ENCODE measurements at places on chromosomes 7 and 10.

- H3K36me3 ChIP-seq: peaks cover 93% of the 10 kb centered on the region
- no peak for DNase-seq
- H3K27ac ChIP-seq: peak overlapping the region; percentile 62
- no peaks in the 10 kb centered on the region for H3K27me3 ChIP-seq
- H3K4me3 ChIP-seq: no peak overlapping the region
Observed at GRCh38 chr10:6017781-6018354, 40.5 kb upstream of the IL15RA start.

DNA sequence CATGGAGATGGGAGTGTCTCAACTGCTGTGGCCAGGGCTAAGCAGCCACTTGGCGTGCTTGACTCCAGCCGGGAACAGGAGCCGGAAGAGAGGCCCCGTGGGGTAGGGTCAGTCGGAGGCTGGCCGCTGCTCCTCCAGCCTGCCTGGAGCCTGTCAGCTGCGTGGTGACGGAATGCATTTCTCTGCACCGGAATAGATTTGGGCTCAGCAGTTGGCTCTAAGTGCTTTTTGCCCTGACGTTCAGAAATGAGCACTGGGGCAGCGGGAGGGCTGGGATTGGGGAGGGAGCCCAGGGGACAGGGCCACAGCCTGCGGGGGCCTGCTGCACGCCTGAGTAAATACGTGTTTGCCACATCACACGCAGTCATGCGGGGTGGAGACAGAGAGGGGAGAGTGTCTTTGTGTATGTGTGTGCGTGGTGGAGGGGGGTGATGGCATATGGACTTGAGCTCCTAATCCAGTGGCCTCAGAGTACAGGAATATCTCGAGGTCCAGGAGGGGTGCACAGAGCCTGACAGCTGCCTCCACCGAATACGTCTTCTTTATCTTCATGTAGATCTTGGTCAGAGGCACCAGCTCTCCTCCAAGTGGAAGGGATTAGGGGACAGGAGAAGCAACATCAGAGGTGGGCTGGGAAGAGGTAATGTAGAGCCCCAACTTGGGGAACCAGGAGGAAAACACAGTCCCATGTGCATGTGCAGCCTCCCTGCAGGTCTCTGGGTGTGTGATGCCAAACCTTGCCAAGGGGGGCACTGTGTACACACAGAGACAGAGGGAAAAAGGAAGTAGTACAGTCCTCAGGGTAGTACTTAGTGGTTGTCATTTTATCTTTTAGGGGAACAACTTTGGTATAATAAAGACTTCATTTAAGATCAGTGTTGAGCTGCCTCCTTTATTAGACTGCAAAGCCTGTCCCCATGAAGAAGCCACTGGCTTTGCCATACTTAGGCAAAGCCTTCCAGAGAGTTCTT is 151.4 kb downstream of the CDH23 start:
- H3K27me3 ChIP-seq: no peaks in the 10 kb centered on the region
- no peaks in the 10 kb centered on the region for H3K4me1 ChIP-seq
- no peaks in the 10 kb centered on the region for H3K36me3 ChIP-seq
- peak; percentile 50 for DNase-seq
- no peak overlapping the region for H3K27ac ChIP-seq

DNA sequence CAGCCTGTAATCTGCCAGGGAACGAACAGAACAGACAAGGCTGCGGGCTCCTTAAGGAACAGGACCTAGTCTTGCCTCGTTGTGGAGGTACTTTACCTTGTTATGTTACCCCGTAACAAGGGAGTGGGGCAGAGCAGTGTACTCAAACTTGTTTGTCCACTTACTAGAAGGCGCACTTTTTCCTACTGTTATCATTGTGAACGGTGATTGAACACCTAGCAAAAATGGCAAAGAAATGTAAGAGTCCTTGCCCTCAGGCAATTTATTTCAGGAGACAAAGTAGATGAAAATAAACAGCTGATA is 620 bp upstream of the IMPDH1 start:
- H3K27me3 ChIP-seq: peaks cover 20% of the 10 kb centered on the region
- peak overlapping the region; percentile 80 for H3K27ac ChIP-seq
- peaks cover 31% of the 10 kb centered on the region for H3K4me1 ChIP-seq
- no peaks in the 10 kb centered on the region for H3K36me3 ChIP-seq
- peak overlapping the region; percentile 87 for H3K4me3 ChIP-seq

DNA sequence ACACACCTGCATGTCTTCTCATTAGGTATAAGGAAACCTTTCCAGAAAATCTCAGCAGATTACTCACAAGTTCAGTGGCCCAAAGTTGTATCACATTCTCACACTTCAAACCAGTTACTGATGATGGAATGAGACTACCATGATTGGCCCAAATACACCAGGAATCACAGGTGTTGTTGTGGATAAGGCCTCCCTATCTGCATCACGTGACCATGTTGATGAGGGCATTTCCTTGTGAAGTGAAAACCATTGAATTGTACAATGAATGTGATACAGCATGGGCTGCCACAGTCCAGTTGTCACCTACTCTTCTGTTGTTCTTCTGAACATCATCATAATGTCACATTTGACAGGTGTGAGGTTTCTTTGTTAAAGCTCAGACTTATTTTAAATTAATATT is 431.7 kb downstream of the AUTS2 start:
- H3K4me3 ChIP-seq: no peak overlapping the region
- no peaks in the 10 kb centered on the region for H3K27me3 ChIP-seq
- DNase-seq: no peak
- H3K36me3 ChIP-seq: no peaks in the 10 kb centered on the region
- no peak overlapping the region for H3K27ac ChIP-seq

DNA sequence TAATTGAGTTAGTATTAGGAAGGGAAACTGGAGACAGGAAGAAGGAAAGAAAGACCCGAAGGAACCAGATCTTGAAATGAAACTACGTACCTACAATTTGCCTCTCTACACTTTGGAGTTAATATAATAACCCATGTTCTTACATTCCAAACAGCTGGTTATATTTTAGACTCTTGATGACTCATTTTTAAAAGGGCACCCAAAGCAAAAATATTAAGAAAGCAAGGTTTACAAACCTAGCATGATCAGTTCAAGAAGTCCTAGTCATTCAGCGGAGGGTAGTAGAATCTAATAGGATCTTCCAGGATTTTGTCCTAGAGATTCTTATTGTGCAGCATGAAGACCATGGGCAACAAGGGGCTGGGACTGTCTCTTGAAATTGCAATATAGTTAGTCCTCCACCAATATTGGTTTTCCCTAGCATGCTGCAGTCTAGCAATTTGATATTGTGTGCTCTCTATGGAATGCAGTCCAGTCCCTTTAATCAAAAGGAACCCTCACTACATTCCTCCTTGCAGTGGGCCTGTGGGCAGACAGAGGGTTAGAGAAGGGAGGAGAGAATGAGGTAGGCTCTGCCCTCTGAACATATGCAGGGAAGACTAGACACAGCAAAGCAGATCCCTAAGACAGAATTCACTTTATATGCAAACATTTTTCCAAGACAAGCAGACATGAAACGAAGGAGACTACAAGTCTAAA is 230.3 kb downstream of the INHBA start:
- H3K27me3 ChIP-seq: no peaks in the 10 kb centered on the region
- H3K4me1 ChIP-seq: no peaks in the 10 kb centered on the region
- H3K4me3 ChIP-seq: no peak overlapping the region
- no peak overlapping the region for H3K27ac ChIP-seq
- DNase-seq: no peak
- H3K36me3 ChIP-seq: no peaks in the 10 kb centered on the region

- no peaks in the 10 kb centered on the region for H3K27me3 ChIP-seq
- H3K27ac ChIP-seq: peak overlapping the region; percentile 40
- DNase-seq: no peak
- H3K4me3 ChIP-seq: no peak overlapping the region
Observed at GRCh38 chr7:150409300-150410030, 30.3 kb downstream of the ZNF775 start.

DNA sequence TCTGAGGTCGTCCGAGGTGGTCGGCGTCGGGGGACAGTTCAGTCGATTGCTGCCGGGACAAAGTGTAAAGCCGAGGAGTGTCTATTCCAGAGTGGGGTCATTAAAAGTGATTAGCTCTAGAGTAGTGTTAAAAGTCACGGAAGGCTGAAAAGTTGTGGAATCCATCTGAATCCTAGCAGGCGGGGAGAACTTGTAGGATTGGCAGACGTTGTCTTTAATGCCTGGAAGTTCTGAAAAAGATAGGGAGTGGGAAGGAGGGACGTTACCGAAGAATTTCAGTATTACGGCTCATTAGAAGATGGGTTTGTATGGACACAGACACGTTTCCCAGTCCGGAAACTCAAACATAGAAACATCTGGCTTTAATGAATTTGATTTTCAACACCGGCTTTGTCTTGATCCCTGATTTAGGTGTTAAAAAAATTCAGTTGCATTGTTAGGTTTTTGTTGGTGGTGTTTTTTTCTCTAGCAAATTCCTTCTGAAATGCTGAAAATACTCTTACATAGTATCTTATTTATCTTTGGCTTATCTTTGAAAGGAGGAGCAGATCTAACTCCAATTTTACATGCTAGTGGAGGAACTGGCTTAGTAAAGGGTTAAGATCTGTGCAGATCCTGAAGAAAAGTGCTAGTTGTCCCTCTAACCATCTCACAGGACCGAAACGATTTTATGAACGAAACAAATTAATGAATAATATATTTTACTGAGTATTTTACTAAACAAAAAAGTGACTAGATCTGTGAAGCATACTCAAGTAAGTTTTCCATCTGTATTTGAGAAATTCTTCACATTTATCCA is 900 bp downstream of the MKLN1 start:
- no peaks in the 10 kb centered on the region for H3K27me3 ChIP-seq
- H3K36me3 ChIP-seq: peaks cover 16% of the 10 kb centered on the region
- peak overlapping the region; percentile 79 for H3K27ac ChIP-seq

GRCh38 chr7:143391462-143392404 is 10.6 kb downstream of the ZYX start:
- H3K36me3 ChIP-seq: peaks cover 42% of the 10 kb centered on the region
- no peak for DNase-seq
- H3K4me1 ChIP-seq: peaks cover 31% of the 10 kb centered on the region
- no peak overlapping the region for H3K4me3 ChIP-seq
- H3K27me3 ChIP-seq: no peaks in the 10 kb centered on the region
- no peak overlapping the region for H3K27ac ChIP-seq

DNA sequence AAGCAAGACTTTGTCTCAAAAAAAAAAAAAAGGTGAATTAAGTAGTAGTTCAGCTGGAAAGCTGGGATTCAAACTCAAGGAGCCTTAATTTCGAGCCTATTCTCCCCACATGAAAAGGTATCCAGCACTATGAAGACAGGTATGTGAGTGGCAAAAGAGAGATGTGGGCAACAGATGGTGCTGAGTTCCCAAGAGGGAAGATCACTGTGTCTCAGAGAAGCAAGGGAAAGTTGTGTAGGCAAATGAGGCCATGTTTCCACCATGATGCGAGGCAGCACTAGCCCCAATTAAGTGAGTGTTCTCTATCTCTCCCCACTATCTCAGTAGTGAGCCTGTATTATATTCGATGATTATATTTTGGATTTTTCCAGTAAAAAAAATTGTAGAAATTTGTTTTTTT is 19.8 kb upstream of the ST7 start:
- DNase-seq: no peak
- H3K36me3 ChIP-seq: no peaks in the 10 kb centered on the region

DNA sequence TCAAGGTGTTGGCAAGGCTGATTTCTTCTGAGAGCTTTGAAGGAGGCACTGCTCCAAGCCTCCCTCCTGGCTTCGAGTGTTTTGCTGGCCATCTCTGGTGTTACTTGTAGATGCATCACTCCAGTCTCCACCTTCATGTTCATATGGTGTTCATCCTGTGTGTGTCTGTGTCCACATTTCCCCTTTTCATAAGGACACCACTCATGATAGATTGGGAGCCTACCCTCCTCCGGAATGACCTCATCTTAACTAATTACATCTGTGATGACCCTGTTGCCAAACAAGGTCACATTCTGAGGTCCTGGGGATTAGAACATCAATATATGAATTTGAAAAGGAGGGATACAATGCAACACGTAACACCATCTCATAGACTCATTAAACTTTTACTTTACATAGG is 119.0 kb downstream of the CREB5 start:
- H3K4me3 ChIP-seq: no peak overlapping the region
- no peak for DNase-seq
- H3K4me1 ChIP-seq: no peaks in the 10 kb centered on the region
- no peaks in the 10 kb centered on the region for H3K36me3 ChIP-seq
- no peak overlapping the region for H3K27ac ChIP-seq

DNA sequence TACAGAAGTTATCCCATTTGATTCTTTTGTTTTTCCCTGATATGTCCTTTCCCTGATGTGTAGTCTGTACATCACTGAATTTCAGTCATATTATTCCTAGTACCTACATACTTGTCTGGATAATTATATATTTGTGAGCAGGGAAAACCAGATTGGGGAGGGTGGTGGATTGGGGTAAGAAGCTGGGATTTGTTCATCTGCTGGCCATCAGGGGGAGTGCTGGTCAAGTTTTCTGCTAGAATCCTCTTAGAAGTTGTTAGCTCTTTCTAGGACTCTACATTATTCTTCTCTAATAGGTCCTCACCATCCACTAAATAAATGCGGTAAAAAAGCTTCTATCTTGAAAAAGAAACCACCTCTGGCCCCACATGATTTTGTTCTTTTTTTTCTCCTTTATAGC is 232.7 kb upstream of the TAC1 start:
- no peaks in the 10 kb centered on the region for H3K4me1 ChIP-seq
- H3K27me3 ChIP-seq: no peaks in the 10 kb centered on the region
- DNase-seq: no peak
- no peak overlapping the region for H3K4me3 ChIP-seq

DNA sequence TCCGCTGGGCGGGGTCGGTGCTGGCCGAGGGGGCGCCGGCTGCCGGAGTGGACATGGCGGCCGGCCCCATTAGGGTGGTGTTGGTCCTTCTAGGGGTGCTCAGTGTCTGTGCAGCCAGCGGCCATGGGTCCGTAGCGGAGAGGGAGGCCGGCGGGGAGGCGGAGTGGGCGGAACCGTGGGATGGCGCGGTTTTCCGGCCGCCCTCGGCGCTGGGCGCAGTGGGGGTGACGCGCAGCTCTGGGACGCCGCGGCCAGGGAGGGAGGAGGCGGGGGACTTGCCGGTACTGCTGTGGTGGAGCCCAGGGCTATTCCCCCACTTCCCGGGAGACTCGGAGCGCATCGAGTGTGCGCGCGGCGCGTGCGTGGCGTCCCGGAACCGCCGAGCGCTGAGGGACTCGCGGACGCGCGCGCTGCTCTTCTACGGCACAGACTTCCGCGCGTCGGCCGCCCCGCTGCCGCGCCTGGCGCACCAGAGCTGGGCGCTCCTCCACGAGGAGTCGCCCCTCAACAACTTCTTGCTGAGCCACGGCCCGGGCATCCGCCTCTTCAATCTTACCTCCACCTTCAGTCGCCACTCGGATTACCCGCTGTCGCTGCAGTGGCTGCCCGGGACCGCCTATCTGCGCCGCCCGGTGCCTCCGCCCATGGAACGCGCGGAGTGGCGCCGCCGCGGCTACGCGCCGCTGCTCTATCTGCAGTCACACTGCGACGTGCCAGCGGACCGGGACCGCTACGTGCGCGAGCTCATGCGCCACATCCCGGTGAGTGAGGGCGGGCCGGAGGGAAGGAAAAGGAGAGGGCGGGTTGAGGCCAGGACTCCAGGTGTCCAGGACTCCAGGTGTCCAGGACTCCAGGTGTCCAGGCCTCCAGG is 9.3 kb upstream of the CHCHD1 start:
- H3K4me1 ChIP-seq: peaks cover 67% of the 10 kb centered on the region
- H3K27me3 ChIP-seq: no peaks in the 10 kb centered on the region
- peak; percentile 86 for DNase-seq
- H3K36me3 ChIP-seq: peaks cover 80% of the 10 kb centered on the region
- peak overlapping the region; percentile 93 for H3K27ac ChIP-seq

Measured in activated CD4-positive, alpha-beta memory T cell treated with anti-CD3 and anti-CD28 coated beads, Interleukin-2, amount 10 ng/mL, durations not matched to agents 7 days and 5 days (primary cell).